ENCODE measurements at places on chromosomes 7 and 10.

DNA sequence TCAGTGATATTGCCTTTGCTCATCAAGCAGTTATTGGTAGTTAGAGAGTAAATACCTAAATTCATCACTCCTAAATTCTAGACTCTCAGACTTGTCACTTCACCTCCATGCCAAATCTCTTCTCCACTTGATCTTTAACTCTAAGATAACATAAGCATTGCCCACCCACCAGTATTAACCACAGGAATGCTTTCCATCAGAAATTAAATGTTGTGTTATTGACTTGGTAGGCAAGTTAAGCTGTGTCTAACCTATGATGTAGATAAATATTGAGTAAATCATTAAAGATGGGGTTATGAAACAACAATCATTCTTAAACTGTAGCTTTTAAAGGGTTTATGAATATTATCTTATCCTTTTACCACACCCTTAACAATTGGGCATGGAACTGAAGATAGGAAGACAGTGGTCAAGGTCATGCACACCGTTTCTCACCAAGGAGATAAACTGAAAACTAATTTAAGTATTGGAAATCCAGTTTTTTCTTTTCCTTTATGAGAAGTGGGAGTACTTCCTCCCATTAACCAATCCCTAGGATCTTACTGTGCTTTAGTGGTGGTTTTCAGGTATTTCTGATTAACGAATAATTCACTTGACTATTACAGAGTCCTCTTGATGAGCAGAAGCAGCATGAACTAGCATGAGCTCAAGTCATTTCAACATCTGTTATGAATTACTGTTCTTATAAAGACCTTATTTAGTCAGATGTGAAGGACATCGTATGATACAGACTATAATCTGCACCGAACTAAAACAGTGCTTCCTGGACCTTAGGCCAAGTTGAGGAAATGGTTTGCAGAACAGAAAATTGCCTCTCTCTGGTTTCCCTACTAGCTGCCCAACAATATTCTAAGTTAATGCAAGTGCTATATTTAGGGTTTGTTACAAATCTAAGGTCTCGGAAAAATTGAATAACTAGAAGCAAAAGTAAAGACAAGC lies 142.0 kb downstream of the LCOR start:
- no peak for DNase-seq

DNA sequence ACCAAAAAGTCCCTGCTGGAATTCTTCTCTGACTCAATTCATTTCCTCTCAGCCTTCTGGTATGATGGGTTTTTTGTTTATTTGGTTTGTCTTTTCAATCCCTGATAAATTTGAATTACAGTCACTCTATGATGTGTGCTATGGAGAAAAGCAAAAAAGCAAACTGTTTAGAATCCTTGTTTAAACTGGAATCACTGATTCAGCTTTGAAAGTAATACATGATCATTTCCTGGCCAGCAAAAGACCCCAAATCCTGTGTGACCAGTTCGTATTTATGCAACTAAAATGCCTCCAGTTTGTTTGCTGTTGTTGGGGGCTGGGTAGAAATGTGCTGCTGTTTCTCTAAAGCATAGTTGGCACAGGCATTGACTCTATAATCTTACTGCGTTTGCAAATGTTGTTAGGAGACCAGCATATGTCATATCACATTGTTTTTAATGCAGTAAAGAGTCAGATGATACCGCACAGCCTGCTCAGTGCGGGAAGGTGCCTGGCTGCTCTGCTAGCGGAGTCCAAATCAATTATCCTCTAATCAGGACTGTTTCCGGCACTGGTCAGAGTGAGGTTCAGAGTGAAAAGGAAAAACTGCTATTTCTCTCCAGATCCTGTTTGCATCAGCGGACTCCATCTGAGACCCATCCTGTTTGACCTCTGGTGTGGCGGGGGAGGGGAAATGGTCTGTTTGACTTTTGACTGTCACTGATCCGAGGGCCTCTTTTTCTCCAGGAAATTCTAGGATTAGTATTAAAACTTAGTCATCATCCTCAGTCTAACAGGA lies 40.6 kb upstream of the ADD3 start:
- DNase-seq: no peak

DNA sequence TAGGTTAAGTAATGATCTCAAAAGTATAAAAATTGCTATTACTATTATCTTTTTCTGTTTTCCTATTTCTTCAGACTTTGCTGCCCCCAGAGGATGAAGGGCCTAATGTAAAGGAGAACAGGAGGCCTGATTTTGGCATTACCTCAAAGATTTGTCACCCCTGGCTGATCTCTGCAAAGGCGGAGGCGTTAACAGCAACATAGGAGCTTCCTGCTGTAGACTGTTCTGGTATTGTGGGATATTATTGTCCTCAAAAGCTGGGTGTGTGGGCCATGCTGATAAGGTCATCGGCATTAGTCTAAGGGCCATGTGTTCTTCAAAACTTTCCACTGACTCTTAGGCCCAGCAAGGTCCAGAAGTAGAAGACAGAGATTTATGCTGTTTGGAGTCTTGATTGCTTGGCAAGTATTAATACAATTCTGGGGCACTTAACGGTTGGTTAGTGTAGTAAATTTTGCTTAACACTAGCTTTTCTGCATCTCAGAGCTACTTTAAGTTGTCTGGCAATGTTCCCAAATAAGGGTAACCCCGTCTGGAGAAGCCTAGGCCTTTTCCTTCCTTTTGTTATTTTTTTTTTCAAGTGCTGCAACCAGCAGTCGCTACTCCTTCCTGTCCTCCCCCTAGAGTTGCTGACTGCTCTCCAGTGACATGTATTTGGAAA lies 14.0 kb upstream of the ENTPD1 start:
- DNase-seq: no peak

DNA sequence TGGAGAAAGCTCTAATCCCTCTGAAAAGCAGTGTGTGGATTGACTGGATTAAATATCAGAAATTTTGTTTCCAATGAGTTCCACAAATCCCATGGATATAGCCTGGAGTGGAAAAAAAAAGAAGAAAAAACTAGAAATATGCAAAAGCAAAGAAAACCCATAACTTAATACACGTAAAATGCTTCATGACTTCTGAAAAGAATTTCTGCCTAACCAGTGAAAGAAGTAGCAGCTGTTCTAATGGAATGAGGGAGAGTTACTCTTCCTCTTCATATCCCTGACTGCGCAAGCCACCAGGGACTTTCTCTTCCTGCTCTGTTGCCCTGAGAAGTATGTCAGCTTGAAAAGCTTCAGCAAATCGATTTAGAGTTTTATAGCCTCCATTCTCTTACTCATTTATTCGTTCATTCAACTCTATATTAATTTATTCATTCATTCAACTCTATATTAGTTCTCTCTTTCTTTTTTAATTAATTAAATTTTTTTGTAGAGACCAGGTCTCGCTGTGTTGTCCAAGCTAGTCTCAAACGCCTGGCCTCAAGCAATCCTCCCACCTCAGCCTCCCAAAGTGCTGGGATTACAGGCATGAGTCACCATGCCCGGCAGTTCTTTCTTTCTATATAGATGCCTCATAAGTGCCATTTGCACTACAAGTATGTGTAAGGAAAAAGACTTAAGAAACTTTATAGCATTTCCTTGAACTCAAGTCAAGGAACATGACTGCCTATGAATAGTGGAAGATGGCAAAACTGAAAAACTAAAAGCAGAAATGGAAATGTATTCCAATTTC lies 447.3 kb upstream of the NRP1 start:
- DNase-seq: no peak

- DNase-seq: no peak
Observed at GRCh38 chr10:118580702-118581101, 14.7 kb downstream of the PRLHR start.

GRCh38 chr7:7554649-7555575 lies 11.8 kb upstream of the MIOS start:
- no peak for DNase-seq

DNA sequence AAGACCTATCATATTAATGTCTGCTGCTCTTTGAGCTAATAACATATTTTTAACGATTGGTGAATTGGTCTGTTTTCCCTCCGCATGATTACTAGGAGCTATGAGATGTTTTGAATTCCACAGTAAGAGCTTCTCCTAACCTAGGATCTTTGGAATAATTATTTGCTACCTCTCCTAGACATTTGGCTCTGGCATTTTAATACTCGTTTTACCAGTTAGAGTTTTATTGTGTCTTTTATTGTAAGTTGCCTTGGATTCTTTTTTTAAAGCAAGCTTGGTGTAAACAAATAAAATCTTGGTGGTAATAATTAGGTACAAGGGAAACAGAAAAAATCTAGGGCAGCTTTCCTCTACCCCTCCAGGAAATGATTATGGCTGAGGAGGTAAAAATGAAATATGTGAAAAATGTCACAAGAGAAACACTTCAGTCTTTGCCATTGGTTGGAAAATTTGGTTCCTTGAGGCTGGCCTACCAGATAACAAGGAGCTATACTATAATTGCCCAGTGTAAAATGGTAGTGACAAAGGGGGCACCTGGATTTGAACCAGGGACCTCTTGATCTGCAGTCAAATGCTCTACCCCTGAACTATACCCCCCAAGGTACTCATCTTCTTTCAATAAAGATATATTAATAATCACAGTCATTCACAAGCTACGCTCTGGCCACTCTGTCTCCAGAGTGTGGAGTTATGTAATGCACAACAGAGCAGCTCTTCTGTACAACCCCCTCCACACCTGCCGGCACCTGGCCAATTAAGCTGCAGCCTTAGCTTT lies 85.4 kb downstream of the ZNF777 start:
- no peak for DNase-seq

DNA sequence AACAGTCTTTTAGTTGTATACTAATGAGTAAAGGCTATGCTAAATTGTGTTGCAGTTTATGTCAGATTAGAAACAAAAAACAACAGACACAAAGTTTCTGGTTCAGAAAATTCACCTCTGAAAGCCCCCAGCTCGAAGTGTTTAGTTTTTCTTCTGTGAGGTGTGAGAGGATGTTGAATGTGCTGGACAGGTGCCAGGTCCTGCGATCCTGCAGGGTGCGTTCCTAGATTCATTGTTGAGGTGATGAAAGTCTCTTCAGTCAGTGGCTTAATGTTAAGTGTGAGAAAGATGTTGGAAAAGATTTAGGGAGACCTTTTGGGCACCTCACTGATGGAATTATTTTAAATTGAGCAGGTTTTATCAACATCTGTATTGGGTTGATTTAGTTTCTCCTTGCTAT lies 287.3 kb downstream of the SDK1 start:
- no peak for DNase-seq

- no peak for DNase-seq
Observed at GRCh38 chr7:39248692-39249090, 271.0 kb downstream of the POU6F2 start.

GRCh38 chr10:102729029-102730026 lies 14.4 kb upstream of the WBP1L start:
- DNase-seq: peak; percentile 45

GRCh38 chr7:141584935-141585334 lies 33.7 kb downstream of the AGK start:
- no peak for DNase-seq

DNA sequence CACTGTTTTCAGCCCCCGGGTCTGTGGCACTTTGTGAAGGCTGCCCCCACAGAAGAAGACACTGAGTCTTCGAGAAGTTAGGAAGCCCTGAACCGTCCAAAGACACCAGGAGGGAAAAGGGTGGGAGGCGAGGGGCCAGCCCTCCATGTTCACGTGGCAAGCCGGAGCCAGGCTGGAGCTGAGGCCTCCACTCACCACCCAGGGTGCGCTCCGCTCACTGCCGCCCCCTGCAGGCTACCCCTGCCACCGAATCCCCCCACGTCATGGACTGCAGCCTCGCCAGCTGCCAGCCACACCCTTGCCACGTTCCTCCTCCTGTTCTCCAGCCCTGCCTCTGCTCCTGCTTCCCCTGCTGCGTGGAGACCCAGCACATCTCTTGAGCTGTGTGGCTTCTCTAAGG lies 59.0 kb upstream of the EN2 start:
- DNase-seq: no peak

DNA sequence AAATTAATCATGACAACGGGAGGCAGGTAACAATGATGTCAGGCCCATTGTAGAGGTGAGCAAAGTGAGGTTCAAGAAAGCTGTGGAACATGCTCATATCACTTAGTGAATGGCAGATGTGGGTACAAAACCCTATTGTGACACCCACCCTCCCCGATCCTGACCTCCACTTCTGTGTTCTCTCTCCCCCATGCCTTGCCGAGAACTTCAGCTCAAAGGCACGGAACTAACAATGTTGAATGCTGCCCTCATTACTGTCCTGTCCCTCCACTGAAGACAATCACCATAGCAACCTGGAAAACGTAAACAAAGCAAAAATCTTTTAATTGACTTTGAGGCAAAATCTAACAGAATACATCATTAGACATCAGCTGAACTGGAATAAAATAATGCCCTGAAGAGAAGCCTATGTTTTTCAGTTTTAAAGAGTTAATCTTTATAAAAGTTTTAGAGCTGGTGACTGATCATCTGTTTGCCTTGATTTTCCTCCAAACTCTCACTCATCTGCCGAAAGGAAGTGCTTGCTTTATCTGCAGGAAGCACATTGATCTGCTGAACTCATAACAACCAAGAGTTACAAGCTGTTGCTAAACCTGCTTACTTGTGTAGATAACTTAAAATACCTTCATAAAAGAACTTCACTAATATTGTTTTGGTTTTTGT lies 133.6 kb downstream of the CUBN start:
- peak; percentile 36 for DNase-seq

- peak; percentile 7 for DNase-seq
Observed at GRCh38 chr7:124996778-124997177, 67.2 kb upstream of the POT1 start.

GRCh38 chr10:115706488-115707076 lies 566.4 kb downstream of the GFRA1 start:
- no peak for DNase-seq

DNA sequence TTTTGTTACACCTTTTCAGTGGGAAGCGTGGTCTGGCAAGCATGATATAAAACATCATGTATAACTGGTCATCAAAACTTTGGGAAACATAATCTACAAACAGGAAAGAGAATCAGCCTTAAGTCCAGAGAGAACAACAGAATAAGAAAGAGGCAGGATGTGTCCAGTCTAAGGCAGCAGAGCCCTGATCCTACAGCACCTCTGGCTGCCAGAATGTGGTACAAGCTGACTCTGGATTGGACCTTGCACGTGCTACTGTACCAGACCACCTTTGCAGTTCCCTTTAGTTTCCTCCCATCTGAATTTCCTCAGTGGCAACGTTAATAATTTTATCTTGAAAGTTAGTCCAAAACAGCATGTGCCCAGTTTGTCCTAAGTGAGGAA lies 824.6 kb upstream of the IGFBP3 start:
- DNase-seq: no peak

DNA sequence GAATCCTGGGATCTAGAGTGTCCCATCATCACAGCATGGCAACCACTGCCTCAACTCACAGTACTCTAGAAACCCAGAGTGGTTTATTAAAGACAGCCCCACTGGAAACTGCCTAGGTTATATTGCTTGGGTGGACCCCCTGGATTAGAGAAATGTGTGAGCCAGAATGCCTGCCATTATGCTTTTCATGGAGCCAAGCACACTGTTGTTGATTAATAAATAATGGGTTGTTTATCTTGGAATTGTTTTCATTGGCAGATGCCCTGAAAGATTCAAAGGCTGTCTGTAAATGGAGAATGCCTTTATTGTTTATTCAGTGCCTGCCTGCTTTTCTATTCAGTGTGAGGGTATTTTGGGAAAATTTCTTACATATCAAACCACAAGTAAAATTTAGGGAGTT lies 52.1 kb downstream of the GNAI1 start:
- no peak for DNase-seq
